ENCODE measurements at places on chromosomes 12 and 14.

DNA sequence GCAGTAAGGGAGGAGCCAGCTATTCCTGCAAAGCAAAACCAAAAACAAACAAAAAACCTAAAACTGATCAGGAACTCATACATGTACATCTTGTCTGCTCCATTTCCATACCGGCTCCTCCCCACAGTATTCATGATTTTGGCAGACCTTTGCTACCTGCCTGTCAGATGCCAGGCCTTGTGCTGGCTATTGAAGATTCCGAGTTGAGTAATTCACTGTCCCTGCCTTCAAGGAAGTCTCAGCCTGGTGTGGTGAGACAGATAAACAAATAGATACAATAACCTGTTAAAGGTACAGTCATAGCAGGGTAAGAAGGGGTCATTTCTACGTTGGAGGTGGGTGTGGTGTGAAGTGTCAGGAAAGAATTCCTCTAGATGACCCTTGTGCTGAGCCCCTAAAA lies 42.7 kb downstream of the SUSD6 start:
- DNase-seq = no peak

DNA sequence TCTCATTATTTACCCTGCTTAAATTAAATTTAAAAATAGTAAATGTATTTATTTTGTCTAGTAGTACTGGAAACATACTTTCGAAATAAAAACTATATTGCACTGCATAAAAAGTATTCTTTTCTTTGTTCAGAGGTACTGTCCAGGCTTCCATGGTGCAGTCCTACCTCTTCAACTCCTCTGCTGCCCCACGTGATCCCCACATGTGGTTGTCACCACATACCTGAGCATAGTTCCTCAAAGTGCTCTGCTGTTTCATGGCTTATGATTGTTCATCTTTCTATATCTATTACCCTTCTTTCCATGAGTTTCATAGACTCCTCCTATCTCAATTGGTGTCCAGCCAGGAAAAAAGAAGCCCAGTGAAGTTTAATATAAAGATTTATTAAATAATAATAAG lies 317.5 kb upstream of the OR4E1 start:
- peak; percentile 14 for DNase-seq

- DNase-seq = no peak
Observed at GRCh38 chr12:104055686-104056388, 5.8 kb upstream of the GLT8D2 start.

- peak; percentile 66 for DNase-seq
Observed at GRCh38 chr12:119544765-119545625, 48.6 kb upstream of the TMEM233 start.

- DNase-seq = no peak
Observed at GRCh38 chr14:61225344-61225743, 55.8 kb downstream of the TMEM30B start.

GRCh38 chr12:111261911-111262676 lies 106.8 kb downstream of the PHETA1 start:
- DNase-seq = no peak

- no peak for DNase-seq
Observed at GRCh38 chr12:14373217-14373616, 7.7 kb downstream of the ATF7IP start.

DNA sequence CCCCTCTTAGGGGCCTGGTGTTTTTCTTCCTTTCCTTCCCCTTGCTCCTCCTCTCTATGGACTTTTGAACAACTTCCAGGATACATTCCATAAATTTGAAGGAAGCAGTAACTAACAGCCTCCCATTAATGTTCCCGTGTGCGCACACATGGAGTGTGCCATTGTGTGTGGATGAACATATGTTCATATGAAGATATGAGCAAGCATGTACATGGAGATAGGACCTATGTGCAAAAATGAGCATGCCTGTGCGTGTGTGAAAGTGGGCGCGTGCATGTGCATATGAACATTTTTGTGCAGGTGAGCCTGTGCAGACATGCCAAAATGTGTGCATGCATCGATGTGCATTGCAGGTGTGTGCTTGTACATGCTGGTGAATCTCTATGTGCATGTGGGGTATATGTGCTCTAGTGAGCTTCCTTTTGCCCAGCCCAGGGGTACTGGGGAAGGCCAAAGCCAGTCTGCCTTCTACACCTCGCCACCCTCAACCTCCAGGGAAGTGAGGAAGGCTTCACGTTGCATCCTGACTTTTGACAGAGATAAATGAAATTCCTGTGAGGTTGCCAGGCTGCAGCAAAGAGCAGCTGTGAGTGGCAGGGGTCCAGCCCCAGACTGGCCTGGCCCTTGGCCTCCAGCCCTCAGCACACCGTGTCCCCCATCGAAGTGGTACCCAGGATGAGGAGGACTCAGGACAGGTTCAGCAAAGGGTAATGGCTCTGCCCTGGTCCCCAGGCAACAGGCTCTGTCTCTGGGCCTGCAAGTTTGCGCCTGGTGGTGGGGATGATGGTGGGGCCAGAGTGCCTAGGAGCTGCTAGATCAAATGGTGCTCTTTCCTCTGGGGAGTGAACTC lies 21.1 kb upstream of the PGF start:
- DNase-seq = no peak

- peak; percentile 83 for DNase-seq
Observed at GRCh38 chr12:123271001-123271668, 521 bp downstream of the CDK2AP1 start.

DNA sequence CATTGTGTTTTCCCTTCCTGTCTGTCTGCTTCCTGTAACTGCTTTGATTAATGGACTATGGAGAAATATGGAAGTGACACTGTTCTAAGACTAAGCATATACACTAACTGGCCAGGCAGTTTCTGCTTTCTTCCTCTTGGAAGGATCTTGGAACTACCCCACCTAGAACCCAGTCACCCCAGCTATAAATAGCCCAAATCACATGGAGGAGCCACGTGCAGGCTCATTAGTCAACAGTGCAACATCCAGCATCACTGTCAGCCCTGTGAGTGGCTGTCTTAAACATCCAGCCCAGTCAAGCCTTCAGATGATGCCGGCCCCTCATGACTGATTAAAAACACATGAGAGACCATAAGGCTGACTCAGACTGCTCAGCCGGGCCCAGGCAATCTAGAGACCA lies 39.2 kb downstream of the BCAT1 start:
- DNase-seq = no peak

- no peak for DNase-seq
Observed at GRCh38 chr14:65156568-65157366, 54.5 kb upstream of the MAX start.

- peak; percentile 11 for DNase-seq
Observed at GRCh38 chr12:105329926-105330282, 587 bp upstream of the C12orf75 start.

DNA sequence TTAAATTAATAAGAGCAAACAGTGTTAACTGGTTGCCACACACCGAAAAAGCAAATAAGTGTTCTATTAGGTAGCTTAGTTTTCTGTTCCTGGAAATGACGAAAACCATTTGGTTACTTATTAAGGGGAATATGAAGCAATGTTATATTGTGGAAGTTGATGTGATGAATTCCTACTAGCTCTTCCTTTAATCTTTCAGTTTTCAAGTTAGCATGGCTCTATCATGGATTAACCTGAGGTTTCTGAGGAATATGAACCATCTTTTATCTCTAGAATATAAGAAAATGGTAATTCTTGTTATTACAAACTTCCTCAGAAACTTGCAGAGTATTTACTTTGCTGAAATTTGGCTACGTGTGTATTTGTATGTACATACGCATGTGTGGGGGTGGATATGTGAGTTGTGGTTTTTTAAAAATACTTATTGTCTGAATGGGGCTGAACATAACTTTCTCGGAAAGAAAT lies 245.7 kb downstream of the KCNC2 start:
- no peak for DNase-seq

- DNase-seq = no peak
Observed at GRCh38 chr12:108446766-108447165, 68.3 kb upstream of the FICD start.

- no peak for DNase-seq
Observed at GRCh38 chr12:16555630-16556029, 50.3 kb downstream of the LMO3 start.

DNA sequence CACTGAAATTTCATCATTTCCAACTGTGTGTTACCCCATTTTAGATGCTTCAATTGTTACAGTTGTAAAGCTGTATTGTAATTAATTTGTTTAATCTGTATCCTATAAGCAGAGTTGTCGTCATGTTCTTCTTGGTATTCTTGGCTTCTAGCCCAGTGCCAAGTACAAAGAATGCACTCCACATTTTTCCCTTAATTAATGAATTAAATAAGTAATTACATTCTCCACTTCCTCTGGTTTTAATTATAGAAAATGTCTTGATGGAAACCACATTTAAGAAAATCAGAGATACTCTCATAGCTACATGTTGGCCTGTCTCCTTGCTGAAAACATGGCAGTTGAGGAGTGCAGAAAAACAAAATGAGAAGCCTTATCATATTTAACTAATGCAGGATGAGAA lies 746 bp downstream of the DNAI7 start:
- DNase-seq = no peak

DNA sequence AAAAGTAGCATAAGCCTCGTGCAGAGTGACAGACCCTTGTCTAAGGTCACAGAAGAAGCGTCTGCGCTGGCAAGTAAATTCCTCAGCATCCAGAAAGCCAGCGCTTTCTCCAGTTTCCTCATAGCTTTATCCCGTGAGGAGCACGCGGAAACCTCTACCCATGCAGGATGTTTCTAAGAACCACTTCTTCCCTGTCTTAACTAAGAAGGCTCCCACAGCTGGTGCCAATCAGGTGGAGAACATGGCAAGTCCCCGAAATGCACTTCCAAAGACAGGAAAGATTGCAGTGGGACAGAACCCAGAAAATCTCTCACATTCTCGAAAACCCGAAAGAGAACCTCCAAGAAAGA lies 968 bp upstream of the ARID4A start:
- DNase-seq = no peak

DNA sequence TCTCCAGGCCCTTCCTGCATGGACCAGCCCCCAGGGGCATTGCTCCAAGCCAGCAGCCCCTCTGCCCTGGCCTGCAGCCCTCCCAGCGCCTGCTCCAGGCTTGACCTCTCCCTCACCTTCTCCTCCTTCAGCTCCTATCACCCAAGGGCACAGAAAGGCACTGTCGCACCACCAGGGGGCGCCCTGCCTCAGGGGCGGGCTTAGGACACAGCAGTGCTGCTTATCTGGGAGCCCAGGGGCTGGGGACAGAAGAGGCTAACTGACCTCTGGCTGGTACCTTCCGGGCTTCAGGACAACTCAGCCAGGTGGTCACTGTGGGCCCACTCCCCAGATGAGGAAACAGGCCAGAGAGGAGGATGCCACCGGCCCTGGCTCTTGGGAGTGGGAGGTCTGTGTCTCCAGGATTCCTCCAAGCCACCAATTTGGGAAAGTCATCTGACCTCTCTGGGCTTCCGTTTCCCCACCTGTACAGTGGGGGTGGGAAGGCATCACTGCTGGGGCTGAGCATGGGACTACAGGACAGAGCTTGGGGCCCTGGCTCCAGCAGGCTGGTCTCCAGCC lies 25.3 kb upstream of the GPR132 start:
- DNase-seq = peak; percentile 92

- no peak for DNase-seq
Observed at GRCh38 chr14:93010522-93011140, 87.7 kb downstream of the CHGA start.

GRCh38 chr14:21350539-21350938 lies 33.3 kb downstream of the SUPT16H start:
- no peak for DNase-seq

DNA sequence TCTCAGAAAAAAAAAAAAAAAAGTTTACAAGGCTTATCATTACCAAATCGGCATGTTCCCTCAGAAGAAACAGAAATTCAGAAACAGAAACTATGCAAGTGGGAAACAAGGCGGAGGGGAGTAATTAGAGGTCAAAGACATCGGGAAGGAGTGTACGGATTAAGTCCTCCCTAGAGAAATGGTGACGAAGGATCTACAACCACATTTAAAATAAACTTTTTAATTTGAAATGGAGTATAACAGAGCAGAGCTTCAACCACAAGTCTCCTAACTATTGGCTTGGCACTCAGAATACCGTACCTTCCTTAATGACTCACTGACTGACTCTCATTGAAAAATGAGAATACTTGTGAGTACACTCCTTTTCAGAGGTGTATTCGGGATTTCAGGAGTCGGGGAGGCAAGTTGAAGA lies 908 bp downstream of the ENTPD5 start:
- DNase-seq = no peak

GRCh38 chr12:54131641-54132280 lies 57.0 kb downstream of the SMUG1 start:
- no peak for DNase-seq

DNA sequence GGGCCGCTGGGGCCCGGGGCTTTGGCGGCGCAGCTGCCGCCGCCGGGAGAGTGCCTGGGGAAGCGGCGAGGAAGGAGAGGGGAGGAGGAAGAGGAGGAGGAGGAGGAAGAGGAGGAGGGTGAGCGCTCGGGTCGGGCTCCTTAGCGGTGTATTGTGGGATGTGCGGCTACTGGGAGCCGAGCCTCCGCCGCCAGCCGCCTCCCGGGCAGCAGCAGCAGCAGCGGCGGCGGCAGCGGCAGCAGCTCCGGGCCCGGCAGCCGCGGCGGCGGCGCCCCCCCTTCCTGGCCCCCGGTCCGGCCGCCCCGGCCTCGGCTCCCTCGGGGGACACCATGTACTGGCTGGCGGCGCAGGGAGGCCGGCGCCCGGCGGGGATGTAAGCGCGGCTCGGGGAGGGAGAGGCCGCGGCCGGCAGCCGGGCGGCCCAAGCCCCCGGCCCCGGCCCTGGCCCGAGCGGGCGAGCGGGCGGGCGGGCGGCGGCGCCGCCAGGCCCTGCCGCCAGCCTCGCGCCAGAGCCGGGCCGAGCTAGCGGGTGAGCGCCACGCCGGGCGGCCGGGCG lies at the start of gene SETD1B:
TSS of gene SETD1B (plus strand) at position 149 of the 556 bp plus-strand sequence. CDS start 729 bp downstream, outside the sequence.
- peak; percentile 78 for DNase-seq

- DNase-seq = no peak
Observed at GRCh38 chr14:25003537-25003936, 46.4 kb downstream of the STXBP6 start.

DNA sequence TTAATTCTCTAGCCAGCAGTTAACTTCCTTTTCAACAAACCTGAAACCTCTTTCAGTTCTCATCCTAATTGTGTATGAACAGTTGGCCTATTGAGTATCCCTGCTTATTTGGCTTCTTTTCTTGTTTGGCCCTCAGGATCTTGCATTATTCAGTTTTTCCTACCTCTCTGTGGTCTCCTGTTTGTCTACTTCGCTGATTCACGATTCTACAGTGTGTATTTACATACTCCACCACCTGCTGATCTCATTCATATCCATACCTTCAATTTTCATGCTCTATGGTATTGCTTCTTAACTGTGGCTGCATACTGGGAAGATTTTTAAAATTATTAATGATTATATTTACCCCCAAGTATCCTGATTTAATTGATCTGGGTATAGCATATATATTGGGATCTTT lies 56.4 kb downstream of the RASSF9 start:
- DNase-seq = no peak

GRCh38 chr12:111964935-111965334 lies 48.0 kb downstream of the TMEM116 start:
- DNase-seq = no peak

- DNase-seq = no peak
Observed at GRCh38 chr14:22178333-22178839, 410.6 kb downstream of the DAD1 start.

DNA sequence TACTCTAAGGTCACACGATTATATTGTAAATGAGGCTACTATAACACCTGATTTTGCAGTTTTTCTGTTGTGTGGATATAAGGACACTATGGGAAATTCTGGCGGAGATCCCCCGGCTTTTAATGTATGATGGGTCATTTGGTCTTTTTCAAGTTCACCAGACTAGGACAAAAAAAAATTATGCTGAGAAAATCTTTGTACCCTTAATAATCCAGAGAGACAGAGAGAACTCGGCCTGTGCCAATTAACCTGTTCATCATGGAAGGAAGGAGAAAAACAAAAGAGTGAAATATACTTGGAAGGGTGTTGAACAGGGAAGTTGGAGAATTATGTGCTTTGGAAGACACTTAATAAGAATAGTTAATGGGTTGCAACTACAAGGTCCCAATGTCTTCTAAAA lies 62.2 kb upstream of the KICS2 start:
- no peak for DNase-seq

Data from stimulated activated CD4-positive, alpha-beta T cell treated with anti-CD3 and anti-CD28 coated beads, Interleukin-15, amount 100 ng/mL, for 24 hours (primary cell).